NCI-H460 (cell line): ENCODE measurements at places on chromosomes 4 and X. TPM values are rescaled to one million over a fixed set of nuclear protein-coding genes. Genes with fewer than 3 reads are reported as not detected.
A peak's percentile ranks its signal among the peaks of the same experiment; 100 is the strongest.

GRCh38 chr4:122539861-122540465, 80.9 kb downstream of the IL21 start:
- no peak for DNase-seq

The IDH3G gene
- 81.4 and 82.4 TPM in 2 replicates for total RNA-seq

The SSX1 gene
- not detected in 2 replicates for total RNA-seq

- DNase-seq: no peak
These were observed 54.1 kb downstream of the BMP3 start for GRCh38 chr4:81084634-81085033.

- DNase-seq: no peak
These were observed 288.3 kb downstream of the ARHGAP24 start for GRCh38 chr4:85763202-85763601.

DNA sequence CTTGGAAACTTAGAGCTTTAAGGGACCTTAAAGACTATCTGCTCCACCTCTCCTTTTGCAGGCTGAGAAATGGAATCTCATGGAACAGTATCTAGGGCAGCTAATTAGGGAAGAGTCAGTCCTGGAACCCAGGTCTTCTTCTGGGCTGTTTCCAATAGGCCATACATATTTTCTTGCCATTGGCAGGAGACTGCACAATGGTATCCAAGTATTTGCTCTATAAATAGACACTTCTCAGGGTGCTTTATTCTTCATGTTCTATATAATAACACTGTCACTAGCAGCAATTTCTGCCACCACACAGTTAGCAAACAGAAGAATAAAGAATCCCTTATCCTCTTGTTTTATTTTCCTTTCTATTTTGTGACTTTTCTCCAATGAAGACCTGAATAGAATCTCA, 291.7 kb downstream of the C4orf33 start:
- DNase-seq: no peak

- DNase-seq: no peak
These were observed 28.0 kb downstream of the ING2 start for GRCh38 chr4:183532821-183533220.

DNA sequence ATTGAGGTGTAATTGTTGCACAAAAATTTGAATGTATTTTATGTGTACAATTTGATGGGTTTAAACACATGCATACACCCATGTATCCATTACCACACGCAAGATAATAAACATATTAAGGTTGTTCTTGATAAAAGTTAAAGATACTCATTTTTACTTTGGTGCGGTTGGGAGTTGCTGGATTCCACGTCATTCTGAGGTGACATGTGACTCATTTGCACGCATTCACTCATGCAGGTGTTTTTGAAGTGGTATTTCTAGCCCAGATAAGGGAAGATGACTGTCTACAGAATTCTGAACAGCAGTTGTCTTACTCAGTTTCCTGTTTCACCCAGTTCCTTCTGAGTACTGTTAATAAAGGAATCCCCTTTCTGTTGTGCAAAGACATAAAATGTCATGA, 142.0 kb downstream of the RTL3 start:
- no peak for DNase-seq

DNA sequence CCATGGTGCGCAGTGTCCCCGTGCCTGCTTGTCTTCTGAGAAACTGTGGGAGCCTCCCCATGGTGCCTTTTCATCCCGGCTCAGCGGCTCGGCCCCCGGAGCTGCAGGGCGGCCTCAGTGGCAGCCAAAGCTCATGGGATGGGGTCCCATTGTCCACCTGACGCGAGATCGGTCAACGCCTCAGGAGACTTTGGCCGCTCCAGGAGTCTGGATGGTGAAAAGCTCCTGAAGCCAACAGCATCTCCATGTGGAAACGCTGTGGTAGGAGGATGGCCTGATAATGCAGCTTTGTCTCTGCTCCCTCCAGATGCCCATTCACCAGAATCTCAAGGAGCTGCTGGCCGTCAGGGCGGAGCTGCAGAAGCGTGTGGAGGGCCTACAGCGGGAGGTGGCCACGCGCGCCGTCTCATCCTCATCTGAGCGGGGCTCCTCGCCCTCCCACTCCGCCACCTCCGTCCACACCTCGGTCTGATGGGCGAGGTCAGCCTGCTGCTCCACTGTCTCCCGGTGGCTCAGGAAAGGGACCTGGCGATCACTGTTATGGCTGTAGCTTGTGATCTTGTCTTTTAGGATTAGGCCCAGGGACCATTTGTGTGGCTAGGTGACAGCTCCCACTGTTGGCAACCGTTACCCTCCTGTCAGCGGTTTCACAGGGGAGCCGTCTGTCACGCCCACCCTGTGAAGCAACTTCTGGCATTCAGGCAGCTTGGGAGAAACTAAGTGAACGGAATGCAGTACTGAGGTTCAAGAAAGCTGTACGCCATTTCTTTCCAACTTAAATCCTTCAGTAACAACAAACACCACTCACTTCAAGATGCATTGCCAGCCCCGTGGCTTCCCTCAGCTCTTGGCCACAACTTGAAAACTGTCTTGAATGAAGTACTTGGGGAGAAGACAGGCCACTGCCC, 69.3 kb downstream of the MTMR1 start:
- no peak for DNase-seq

The PGM2 gene
- 27.8 and 30.3 TPM in 2 replicates for total RNA-seq

DNA sequence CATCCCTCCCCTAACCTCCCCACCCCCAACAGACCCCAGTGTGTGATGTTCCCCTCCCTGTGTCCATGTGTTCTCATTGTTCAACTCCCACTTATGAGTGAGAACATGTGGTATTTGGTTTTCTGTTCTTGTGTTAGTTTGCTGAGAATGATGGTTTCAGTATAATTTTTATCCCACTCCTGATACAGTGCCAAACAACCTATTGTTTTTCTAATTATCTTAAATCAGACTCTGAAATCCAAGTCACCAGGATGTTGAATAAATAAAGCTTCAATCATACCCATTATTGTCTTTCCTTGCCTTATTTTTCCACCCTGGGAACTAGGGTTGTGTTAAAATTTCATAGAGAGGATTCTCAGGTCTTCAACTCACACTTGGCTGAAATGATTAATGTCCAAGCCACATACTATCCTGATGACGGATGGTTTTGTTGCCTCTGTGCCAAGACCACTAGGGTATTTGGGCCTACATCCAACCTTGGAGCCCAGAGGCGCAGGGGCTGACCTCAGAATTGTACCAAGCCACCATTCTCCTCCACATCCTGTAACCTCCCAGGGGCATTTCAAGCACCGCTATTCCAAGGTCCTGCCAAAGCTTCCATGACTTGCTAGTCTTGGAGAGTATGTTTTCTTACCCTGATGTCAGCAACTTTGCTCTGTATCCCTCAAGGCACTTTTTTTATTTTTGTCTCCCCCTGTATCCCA, 332.4 kb downstream of the ARHGAP24 start:
- no peak for DNase-seq

DNA sequence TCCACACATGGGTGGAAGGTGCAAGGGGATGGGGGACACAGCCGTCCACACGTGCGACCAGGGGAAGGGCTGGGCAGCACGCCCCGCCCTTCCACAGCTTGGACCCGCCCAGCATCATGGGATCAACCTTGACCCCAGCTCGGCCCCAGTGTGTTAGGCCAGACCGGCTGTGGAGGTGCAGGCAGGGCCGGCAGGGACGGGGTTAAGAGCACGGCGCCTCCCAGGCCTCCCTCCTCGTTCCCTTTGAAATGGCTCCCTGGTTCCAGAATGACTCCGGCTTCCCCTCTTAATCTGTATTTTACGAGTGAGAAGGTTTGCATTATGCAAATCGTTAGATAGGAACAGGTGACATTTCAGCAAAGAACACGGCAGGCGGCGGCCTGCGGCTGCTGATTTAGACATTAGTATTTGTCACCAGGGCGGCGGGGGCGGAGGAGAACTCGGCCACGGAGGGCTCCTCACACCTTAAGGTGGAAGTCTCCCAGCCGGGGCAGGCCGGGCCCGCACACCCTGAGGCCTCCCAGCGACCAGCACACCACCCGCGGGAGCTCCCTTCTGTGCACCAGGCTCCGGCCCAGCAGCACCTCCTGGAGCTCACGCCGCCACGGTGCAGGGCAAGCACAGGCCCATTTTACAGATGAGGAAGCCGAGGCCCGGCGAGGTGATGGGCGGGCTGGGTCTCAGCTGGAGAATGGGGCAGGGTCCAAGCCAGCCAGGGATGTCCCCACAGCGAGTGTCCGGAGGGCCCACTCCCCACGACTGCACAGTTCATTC, 116.1 kb downstream of the FAM53A start:
- DNase-seq: no peak

GRCh38 chr4:105520819-105521790, 31.3 kb upstream of the ARHGEF38 start:
- DNase-seq: peak; percentile 23

- no peak for DNase-seq
These were observed 235.0 kb downstream of the PALLD start for GRCh38 chr4:168731706-168732414.

DNA sequence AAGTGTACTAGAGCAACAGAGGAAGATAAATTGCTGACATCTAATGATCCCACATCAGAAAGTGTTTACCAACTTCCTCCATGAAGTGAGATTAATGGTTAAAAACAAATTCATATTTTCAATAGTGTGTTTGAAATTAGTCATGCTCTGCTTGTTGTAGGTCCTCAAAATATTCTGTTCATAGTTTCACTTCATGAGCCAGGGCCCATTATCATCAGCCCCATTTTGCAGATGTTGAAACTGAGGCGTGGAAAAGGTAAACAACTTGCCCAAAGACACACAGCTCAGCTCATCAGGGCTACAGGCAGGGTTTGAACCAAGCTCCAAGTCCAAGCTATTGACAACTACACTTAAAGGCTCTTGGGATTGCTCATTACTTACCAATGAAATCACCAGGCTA, 103.5 kb upstream of the PPARGC1A start:
- no peak for DNase-seq

- DNase-seq: no peak
These were observed 590.7 kb upstream of the PITX2 start for GRCh38 chr4:111213531-111213930.
